ENCODE measurements at places on chromosomes 1 and 21. TPM values are rescaled to one million over a fixed set of nuclear protein-coding genes. Genes with fewer than 3 reads are reported as not detected.

The SLC26A9 gene
- not detected for total RNA-seq

The TMEM35B gene
- total RNA-seq = 22.3 TPM

The RXFP4 gene
- total RNA-seq = not detected

The NGF gene
- total RNA-seq = 1.3 TPM

The SPRR2D gene
- not detected for total RNA-seq

The TAF5L gene
- total RNA-seq = 15.8 TPM

The OSCP1 gene
- 8.3 TPM for total RNA-seq

The TNFRSF1B gene
- 14.2 TPM for total RNA-seq

The S100B gene
- 0.29 TPM for total RNA-seq

The SHE gene
- total RNA-seq = not detected

The LMX1A gene
- not detected for total RNA-seq

The GPR153 gene
- total RNA-seq = 10.2 TPM

The ANKRD35 gene
- total RNA-seq = 0.57 TPM

The ACTL8 gene
- not detected for total RNA-seq

The PTPN22 gene
- 2.0 TPM for total RNA-seq

The CRB1 gene
- not detected for total RNA-seq

The NOTCH2NLA gene
- 42.5 TPM for total RNA-seq

The GPX7 gene
- 56.9 TPM for total RNA-seq

The C1orf52 gene
- total RNA-seq = 20.1 TPM

The C1orf105 gene
- not detected for total RNA-seq

The PCAT6 gene
- 0.86 TPM for total RNA-seq

The OR14I1 gene
- not detected for total RNA-seq

The AXDND1 gene
- total RNA-seq = 0.44 TPM

The ZBTB37 gene
- total RNA-seq = 7.0 TPM

The LCE4A gene
- total RNA-seq = not detected

Measured in placental pericyte (primary cell).